Pulmonary artery endothelial cell (primary cell): ENCODE measurements at places on chromosomes 2 and 18. TPM values are rescaled to one million over a fixed set of nuclear protein-coding genes. Genes with fewer than 3 reads are reported as not detected.

ASB18 gene
- total RNA-seq: not detected in 2 replicates

ATP6V1B1 gene
- total RNA-seq: not detected in 2 replicates

AGAP1 gene
- 6.5 and 7.2 TPM in 2 replicates for total RNA-seq

LOXL3 gene
- 1.2 and 1.8 TPM in 2 replicates for total RNA-seq

CHRND gene
- not detected in 2 replicates for total RNA-seq

GRB14 gene
- total RNA-seq: 3.9 and 4.3 TPM in 2 replicates

RSAD2 gene
- 0.63 and 0.66 TPM in 2 replicates for total RNA-seq

CTIF gene
- total RNA-seq: 15.2 and 17.7 TPM in 2 replicates

PLEKHH2 gene
- 0.07 and 0.20 TPM in 2 replicates for total RNA-seq

ITPRIPL1 gene
- 1.3 and 5.4 TPM in 2 replicates for total RNA-seq

GATA6 gene
- total RNA-seq: 10.5 and 11.9 TPM in 2 replicates

ITGA6 gene
- 177 and 293 TPM in 2 replicates for total RNA-seq

MATN3 gene
- 0.95 and 1.1 TPM in 2 replicates for total RNA-seq

GALR1 gene
- total RNA-seq: not detected in 2 replicates

MAB21L4 gene
- total RNA-seq: not detected in 2 replicates

STPG4 gene
- total RNA-seq: 0.11 TPM in 1 of 2 replicates, not detected in the other

DYNC2LI1 gene
- 9.1 and 11.2 TPM in 2 replicates for total RNA-seq

CGREF1 gene
- total RNA-seq: 1.7 and 4.6 TPM in 2 replicates

TRIM54 gene
- not detected in 2 replicates for total RNA-seq

TEX44 gene
- not detected in 2 replicates for total RNA-seq

LRATD1 gene
- total RNA-seq: 0.04 and 0.07 TPM in 2 replicates
